Omental fat pad (tissue), 4 donors: ENCODE measurements at places on chromosomes 2 and 18. TPM values are rescaled to one million over a fixed set of nuclear protein-coding genes. Genes with fewer than 3 reads are reported as not detected.

Gene HOXD3
- total RNA-seq: 2.6 TPM

Gene CERKL
- not detected for total RNA-seq

Gene CYP26B1
- total RNA-seq: 10.6 TPM

Gene IL1A
- not detected for total RNA-seq

Gene PROM2
- 1.3 TPM for total RNA-seq

Gene FBLN7
- 9.5 TPM for total RNA-seq

Gene DQX1
- total RNA-seq: not detected

Gene CPO
- total RNA-seq: not detected

DNA sequence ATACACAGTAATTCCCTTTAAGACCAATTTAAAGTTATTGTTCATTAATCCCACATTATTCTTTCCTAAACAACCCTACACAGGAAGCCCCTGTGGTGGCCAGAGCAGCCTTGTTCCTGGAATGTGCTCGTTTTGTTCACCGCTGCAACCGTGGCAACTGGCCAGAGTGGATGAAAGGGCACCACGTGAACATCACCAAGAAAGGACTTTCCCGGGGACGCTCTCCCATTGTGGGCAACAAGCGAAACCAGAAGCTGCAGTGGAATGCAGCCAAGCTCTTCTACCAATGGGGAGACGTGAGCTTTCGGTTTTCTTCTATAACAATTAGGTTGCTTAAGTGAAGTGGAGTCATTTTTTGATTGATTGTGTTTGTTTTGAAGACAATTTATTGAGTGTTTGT is 101.0 kb downstream of the UNC80 start:
- peak; percentile 27 for DNase-seq

GRCh38 chr18:61727241-61728193 is 165.3 kb downstream of the RNF152 start:
- DNase-seq: no peak

DNA sequence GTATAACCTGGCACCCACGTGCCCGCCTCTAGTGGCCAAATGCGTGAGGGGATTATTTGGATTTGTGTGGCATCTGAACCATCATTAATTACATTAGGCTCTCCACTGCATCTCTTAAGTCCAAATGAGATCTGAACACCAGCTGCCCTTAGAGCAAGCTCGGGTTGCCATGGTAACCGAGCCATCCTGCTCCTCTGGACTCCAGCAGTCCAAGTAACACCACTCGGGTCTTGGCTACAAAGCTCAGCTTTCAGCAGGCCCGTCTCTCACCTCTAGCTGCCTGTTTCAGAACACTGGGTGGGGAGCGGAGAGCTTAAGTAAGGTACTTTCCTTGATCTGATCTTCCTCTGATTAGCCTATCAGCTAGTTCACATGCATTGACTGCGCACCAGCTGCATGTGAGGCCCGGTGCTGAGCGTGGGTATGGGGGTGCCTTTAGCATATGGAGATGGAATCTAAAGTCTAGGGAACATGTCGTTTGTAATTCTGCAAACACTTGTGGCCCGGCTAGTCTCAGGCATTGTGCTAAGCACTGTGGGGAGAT is 14.1 kb upstream of the CYS1 start:
- DNase-seq: no peak

GRCh38 chr2:58701688-58702301 is 460.7 kb upstream of the FANCL start:
- DNase-seq: no peak

DNA sequence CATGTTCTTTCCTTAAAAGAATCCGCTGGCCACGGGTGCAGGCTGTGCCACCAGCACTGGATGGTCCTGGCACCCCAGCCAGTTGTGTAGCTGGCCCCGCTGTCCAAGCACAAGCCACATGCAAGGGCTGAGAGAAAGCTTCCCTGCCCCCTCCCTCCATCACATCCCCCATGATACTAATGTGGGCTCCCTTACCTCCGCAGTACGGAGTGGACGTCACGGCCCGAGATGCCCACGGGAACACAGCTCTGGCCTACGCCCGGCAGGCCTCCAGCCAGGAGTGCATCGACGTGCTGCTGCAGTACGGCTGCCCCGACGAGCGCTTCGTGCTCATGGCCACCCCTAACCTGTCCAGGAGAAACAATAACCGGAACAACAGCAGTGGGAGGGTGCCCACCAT is 44.5 kb downstream of the GBX2 start:
- no peak for DNase-seq

DNA sequence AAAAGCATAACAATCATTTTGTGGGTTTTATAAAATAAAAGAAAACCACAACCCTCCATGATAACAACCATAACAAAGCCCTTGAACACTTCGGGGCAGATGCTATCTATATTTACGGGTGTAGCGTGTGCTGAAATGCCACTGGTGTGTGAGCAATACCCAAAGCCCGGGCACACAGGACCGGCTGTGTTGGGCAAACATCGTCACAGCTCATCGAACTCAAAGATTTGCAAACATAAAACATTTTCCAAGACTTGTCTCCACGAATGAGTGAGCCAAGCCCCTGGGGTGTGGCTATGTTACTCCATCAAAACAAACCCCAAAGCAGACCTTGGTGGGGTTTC is 290.2 kb downstream of the LPIN1 start:
- DNase-seq: no peak

DNA sequence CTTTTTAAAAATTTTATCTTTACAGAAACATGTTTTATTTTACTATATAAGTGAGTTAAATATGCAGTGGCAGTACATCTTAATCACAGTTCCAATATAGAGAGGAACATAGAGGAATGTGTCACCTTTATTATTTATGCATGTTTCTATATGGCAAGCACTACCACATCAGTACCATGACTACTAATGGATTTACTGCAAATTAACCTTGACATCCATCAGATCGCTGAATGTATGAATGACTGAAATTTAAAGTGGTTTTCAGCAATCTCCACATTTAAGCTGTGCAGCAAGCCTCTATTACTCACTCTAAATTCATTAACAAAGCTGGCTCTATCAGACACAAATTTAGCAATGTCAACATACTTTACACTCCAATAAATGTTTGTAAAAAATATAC is 790.6 kb downstream of the NRXN1 start:
- no peak for DNase-seq

DNA sequence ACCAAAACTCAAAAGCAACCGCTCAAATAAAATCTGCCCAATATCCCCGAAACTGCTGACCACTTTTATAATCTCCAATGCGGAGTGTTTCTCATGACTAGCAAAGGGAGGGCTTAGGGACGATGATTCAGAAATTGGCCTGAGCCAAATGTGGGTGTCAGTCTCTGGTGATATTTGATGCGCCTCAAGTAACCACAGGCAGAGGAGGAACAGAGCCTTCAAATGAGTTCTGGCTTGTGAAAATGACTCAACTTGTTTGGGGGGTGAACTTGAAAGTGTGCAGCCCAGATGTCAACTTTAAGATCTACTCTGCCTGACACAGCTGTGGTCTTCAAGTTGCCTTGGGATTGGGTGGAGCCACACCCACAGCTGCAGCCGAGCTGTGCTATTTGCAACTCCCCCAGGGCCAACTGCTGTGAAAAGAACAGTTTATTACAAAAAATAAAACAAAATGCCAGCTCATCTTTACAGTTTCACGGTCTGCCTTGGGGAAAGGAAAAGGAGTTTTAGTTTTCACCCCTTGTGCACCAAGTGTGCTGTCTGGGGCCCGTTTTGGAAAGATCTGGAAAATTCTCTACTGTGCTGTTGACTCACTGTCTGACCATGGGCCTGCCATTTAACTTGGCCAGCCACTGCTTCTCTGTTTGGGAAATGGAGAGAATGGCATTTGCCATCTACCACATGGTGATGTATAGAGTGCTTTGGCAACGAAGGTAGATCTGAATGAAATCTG is 222.1 kb downstream of the MTX2 start:
- no peak for DNase-seq

GRCh38 chr2:165803123-165803760 is 9.2 kb upstream of the GALNT3 start:
- no peak for DNase-seq

- DNase-seq: no peak
Measured at GRCh38 chr2:190126798-190127197, 64.3 kb upstream of the MSTN start.

DNA sequence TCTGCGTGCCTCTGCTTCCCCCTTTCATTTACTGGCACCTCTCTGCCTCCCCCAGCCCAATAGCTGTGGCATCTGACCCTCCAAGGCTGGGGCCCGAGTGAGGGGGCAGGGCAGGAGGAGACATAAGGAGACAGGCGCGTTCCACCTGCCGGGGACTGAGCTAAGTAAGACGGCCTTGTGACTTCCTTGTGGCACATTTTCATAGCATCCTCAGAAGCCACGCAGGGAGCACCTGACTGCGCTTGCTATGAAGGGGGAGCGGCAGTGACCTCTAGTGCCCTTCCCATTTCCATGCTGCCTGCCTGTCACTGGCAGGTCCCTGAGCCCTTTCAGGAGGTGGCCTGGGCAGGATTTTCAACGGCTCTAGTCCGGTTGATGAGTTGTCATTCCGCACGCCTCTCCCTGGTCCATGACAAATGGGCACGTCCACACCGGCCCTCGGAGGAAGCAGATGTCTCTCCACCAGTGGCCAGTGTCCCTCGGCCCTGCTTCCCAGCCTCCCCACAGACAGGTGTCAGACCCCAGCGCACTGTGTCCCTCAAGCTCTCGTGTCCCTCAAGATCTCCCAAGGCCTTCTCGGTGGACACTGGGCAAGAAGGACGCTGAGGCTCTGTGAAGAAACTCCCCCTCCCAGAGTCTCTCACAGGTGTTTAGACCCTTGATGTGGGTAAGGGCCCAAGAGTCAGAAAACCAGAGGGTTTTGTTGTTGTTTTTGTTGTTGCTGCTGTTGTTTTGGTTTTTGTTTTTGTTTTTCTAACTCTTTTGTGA is 42.7 kb downstream of the CYP26B1 start:
- DNase-seq: no peak

GRCh38 chr2:226902041-226902966 is 66.5 kb downstream of the RHBDD1 start:
- DNase-seq: no peak

- DNase-seq: no peak
Measured at GRCh38 chr2:196601430-196602306, 37.8 kb upstream of the CCDC150 start.

DNA sequence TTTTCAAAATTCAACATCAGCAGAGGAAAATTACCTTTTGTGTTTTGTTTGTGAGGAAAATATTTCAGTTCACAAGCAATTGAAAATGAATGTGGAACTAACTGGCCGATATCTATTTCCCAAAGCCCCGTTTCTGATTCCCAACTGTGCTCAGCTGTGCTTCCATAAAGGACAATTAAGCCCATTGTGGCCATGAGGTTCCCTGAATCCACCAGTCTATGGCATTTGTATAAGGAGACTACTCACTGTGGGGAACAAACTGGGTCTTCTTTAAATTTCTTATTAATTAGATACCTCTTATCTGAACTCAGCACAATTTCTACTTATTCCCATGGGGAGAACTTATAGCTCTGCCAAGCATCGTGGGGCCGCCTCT is 31.4 kb upstream of the AGAP1 start:
- no peak for DNase-seq

DNA sequence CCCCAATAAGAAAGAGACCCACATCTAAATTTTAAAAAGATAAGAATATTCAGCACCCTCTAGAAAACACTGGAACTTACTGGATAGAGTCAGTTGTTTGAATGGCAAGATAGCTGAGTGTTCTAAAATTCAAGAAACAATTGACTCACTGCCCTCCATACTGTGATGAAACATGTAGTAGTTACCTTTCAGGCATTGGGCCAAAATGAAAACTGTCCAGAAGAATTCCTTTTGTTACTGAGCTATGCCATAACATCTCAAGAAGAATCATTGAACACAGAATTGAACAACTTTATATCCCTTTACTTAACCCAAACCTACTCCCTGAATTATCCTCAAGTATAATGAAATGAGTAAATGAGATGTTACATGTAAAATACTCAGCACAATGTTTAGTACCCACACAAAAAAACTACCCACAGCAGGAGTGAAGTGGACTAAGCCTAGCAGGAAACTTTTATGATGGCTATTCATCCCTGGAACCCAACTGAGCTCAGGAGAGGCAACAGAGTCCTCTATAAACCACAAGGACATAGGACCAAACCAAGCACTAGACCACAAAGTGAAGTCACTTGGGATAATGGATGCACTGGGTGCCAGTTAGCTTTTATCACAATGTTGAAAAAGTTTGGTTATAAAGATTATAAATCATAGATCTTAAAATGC is 32.7 kb downstream of the RBM43 start:
- DNase-seq: no peak

GRCh38 chr18:63528863-63529492 is 13.2 kb upstream of the SERPINB12 start:
- no peak for DNase-seq

- no peak for DNase-seq
Measured at GRCh38 chr2:25521665-25522387, 151.6 kb downstream of the DTNB start.

DNA sequence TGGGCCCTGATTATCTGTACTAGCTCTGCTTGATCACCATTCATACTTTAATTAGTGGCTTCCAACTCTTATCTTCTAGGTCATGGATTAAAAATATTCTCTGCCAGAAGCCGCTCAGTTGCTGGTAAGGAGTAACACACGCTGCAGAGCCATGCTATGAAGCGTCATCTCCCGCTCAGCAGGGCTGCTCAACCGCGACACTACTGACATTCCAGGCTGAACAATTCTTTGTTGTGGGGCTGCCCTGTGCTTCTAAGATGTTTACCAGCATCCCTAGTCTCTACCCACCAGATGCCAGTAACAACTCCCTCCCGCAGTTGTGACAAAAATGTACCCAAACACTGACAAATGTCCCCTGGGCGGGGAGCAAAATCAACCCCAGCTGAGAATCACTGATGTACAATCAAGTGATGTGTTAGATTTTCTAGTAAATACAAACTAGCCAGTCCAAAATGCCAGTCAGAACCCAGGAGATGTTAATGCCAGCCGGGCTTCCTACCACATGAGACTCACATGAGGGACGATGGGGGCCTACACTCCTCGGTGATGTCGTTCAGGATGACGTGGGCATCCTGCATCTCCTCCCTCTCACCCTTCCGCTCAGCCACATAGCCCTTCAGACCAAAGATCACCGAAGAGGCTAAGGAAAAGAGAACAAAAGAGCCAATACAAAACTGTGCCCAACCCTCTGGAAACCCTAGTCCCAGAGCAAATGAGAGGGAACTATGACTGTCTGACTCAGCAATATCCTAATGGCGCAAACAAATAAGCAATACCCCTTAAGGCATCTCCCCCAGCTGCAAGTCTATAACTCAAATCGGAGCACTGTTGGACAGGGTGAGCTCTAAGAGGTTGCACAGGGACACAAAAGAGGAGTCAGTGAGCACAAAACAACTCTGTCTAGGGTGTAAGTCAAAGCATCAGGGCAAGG is 15.6 kb downstream of the ILKAP start:
- no peak for DNase-seq

DNA sequence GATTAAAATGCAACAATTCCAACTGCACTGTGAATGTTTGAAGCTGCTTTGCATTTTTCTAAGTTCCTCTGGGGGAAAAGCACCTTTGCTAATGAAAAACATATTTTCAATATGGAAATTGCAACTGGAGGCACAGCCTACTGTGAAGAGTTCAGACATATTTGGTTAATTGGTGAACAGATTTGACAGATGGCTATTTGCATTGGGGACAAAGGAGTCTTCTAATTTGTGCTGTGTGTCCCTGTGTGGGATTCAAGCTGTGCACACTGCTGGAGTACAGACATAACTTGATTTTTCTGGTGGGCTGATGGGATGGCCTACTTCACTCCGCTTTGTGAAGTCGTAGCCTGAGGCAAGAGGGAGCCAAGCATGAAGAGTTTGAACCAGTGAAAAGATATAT is 40.7 kb upstream of the ARHGAP25 start:
- no peak for DNase-seq
